ENCODE measurements at places on chromosomes 12 and 14.

DNA sequence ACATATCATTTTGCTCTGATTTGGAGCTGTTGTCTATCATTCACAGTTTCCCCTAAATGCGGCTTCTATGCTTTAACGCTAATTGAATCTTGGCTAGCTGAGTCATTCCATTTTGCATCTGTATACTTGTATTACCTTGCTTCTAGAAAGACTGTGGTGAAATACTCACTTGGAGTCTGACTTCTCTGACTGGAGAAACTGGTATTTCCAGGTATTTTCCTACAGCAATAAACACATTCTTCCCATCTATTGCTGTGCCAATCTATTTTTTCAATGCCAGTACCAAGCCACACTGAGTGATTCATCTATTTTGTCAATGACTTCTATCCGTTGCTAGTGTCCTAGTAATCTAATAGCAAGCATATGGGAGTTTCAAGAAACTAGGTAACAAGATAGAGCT is 76.0 kb upstream of the ST8SIA1 start:
- DNase-seq = no peak

- DNase-seq = no peak
Observed at GRCh38 chr14:105072381-105072861, 7.2 kb upstream of the GPR132 start.

DNA sequence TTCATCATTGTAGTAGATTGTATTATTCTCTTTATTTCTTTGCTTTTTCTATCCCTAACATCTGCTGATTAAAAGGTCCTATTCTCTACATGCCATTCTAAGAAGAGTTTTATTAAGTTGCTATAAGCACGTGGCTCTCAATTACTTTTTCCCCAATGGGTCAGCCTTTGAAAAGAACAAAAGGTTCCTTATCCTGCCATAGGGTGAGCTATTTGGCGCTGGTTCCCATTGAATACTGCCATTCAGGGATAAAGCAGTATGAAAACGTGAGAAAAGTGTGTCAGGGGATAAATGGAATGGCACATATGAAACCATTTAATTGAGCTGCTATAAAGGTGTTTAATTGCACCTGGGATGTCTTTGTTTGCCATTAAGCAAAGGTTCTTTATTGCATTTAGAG is 80.9 kb downstream of the SYNE2 start:
- no peak for DNase-seq

GRCh38 chr14:97031530-97031929 is 234.3 kb downstream of the VRK1 start:
- DNase-seq = no peak

- DNase-seq = no peak
Observed at GRCh38 chr14:90796329-90796728, 19.9 kb downstream of the TTC7B start.

GRCh38 chr12:132393245-132393795 is 63.9 kb upstream of the GALNT9 start:
- DNase-seq = no peak

GRCh38 chr12:97595426-97595831 is 132.8 kb downstream of the RMST start:
- DNase-seq = no peak

DNA sequence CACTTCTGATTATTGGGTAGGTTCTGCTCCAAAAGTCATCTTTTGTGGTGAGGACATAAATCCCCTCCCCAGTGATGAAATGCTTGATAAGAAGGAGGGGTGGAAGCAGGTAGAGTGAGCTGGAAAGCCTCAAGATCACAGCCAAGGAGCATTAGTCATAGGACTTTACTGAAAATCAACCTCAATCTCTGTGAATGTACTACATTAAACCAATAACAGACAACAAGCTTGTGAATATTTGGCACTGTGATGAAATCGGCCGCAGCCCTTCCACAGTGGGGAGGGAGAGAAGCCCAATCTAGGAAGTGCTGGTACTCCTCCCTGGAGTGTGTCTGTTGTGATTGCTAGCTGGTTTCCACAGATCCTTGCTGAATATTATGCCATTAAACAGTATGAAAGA is 41.2 kb upstream of the PTCSC3 start:
- no peak for DNase-seq

DNA sequence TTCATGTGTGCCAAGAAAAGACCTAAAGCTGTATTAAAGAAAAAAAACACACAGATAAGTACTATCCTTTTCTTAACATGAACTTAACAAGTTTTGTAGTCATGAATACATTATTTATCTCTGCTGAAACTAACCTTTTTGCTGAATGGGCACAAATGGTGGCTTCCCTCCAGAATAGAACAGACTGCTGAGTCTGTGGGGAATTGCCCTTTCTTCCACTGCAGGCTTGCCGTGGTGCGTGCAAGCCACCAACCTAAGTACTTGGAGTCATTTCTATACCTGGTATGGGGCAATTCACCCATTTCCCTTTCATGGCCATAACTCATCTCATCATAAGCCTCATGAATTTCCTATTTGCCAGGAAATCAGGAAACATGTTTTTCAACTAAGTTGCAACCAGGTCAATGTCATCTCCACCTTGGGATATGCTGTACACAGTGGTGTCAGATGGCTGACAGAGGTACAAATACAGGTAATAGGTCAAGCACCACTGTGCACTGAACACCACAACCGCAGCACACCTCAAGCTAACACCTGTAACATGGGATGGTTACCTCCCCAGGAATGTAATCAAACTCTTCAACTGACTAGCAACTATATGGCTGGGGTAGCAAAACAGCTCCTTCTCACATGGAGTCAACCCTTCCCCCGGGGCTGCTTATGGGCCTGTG is 49.9 kb downstream of the CATSPERB start:
- DNase-seq = no peak

DNA sequence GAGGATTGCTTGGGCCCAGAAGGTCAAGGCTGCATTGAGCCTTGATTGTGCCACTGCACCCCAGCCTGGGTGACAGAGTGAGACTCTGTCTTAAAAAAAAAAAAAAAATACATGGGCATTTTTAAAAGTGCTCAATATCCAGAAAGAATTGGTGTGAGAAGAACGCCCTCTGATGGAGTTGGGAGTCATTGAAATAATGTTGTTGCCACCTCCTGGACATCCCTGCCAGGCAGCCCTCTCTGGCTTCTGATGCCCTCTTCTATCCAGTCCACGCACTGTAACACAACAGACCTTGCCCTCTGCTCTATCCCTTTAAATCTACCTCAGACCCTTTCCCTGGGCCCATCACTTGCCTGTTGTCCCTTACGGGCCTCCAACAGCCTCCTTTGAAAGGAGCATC is 4.9 kb downstream of the PTGDR start:
- no peak for DNase-seq

GRCh38 chr14:36167431-36167830 is 9.1 kb downstream of the PTCSC3 start:
- no peak for DNase-seq

GRCh38 chr14:49538852-49539251 is 47.3 kb downstream of the RPS29 start:
- no peak for DNase-seq

DNA sequence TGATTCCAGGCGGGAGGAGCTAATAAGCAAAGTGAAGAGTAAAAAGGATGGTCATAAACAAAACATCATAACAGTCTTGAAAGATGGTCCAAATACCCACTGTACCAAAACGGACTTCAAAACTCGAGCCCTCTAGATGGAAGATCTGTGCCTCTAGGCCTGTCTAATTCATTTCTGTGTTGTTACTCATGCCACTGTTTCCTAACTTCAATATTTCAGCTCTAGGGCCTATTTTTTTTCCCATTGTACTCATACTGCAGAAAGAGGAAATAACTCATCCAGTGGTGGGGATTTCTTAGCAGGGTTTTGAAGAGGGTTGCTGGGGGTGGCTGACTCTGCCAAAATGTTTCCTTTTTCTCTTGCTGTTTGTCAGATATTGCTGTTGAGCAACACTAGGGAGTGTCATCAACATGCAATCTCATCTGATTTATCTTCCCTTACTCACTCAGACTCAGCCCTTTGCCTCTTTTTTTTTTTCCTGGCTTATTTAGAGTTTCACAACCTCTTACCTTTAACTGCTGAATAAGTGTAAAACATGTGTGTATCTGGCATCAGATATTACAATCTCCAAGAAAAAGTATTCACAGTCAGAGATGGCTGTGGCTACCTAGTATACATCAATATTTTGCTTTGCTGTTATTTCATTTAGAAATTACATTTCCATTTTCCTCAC is 189.6 kb downstream of the DUSP6 start:
- no peak for DNase-seq

GRCh38 chr12:19048943-19049342 is 80.6 kb upstream of the PLEKHA5 start:
- no peak for DNase-seq

DNA sequence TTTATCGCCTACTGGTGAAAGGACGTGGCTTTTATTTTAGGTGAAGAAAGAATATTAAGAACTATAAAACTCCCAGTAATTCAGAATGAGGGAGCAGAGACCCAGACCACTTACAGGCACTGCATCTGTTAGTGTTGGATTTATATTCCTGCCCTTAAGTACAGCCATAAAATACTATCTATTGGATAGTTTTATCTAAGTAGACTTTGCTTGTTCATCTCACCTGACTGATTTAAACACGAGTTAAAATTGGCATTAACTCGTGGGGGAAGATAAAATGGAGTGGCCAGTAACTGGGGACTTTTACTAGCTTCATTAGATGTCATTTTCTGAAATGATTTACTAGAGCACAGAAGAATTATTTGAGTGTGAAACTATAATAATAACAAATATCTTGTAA is 1377.5 kb upstream of the TMEM132C start:
- DNase-seq = no peak

DNA sequence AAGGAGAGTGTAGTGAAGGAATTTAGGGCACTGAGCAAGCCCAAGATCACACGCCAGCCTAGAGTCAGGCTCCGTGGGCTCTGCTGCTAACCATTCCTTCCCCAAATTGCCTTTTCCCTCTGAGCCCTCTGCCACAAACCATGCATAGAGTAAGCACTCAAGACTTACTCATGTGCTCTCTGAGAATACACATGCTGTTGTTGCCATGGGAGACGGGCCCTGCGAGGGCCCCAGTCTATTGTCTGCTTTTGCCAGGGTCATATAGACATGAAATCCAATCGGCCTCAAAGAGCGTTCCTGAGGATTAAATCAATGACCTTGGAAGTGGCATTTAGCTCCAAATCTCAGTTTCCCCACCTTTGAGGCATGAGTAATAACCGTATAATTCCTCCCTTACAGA is 48.7 kb upstream of the WSCD2 start:
- DNase-seq = no peak

DNA sequence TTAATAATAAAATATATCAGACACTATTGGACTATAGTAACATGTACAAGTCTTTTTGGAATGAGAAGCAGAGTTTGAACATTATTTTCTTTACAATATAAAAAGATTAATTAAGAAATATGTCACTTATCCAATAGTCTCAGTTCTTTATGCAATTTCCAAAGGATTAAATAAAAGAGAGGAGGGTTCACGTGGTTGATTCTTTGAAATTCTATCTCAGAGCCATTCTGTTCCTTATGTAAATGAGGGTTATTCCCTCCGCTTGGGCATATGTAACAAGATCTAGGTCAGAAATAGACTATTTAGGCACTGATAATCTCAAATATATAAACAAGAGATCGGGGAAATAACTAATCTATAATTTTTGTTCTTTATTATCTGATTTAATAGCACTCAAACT is 2.1 kb upstream of the TUBA1A start:
- DNase-seq = no peak

Measured in activated T-cell treated with anti-CD3 and anti-CD28 coated beads for 1 hour (primary cell).